Esophagus squamous epithelium (tissue), 5 donors: ENCODE measurements at places on chromosomes 13 and 19. TPM values are rescaled to one million over a fixed set of nuclear protein-coding genes. Genes with fewer than 3 reads are reported as not detected.

GRCh38 chr19:5001615-5002014 lies 32.7 kb downstream of the KDM4B start:
- no peak for DNase-seq

DNA sequence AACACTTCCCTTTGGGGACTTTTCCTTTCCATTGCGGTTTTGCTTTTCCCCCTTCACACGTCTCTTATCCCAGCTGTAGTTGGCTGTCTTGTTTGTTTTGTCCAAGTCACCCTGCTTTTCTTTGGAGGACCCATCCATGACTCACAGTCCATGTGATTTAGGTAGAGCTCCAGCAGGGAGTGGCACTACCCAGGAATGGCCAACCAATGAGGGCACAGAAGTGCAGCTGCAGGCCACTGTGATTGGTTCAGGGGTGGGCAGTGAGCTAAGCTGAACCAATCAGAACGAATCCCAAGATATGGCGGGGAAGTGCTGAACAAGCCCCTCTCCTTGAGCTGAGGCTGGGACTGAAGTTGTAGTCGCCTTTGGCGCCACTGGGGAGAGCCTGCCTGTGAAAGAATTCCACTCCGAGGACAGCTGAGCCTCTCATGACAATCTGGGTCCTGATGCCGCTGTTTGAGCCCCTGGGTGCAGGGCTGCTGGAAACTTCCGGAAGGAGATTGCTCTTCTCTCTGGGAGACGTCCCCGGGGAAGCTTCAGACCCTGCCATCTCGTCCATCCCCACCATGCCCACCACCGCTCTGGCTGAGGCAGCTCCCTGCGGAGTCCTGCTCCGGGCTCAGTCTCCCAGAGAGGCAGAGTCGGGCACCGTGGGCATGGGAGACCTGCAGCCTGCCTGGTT lies 62.9 kb upstream of the URI1 start:
- no peak for DNase-seq

- no peak for DNase-seq
Observed at GRCh38 chr19:5940260-5941208, 26.5 kb downstream of the CAPS start.

- no peak for DNase-seq
Observed at GRCh38 chr13:40398065-40398464, 268.4 kb downstream of the FOXO1 start.

GRCh38 chr19:48565090-48565489 lies 13.1 kb downstream of the SULT2B1 start:
- no peak for DNase-seq

DNA sequence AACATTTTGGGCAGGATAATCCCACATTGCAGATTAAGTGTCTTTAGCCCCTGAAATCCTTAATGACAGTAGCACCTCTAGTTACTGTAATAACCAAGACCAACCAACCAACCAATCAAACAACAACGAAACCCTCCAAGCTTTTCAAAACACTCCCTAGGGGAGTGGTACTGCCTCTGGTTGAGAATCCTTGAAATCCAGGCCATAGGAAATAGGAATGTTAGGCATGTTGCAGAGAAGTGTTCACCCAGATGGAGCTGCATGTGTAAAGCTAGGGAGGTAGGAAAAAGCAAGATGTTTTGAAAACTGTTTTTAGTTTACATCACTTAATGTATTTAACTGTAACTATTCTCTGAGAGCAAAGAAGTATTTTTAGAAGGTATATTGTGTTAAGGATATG lies 4.5 kb downstream of the LACC1 start:
- no peak for DNase-seq

DNA sequence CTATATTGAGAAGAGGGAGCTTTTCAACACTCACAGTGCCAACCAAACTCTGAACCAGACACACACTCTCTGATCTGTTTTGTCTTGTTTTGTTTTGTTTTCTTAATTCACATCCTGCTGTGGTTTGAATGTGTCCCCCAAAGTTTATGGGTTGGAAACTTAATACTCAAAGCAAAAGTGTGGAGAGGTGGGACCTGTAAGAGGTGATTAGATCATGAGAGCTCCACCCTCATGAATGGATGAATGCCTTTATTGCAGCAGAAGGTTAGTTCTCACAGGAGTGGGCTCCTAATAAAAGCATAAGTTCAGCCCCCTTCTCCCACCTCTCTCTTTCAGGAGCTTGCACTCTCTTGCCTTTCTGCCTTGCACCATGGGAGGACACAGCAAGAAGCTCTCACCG lies 957.1 kb downstream of the PCDH9 start:
- no peak for DNase-seq

- DNase-seq: no peak
Observed at GRCh38 chr13:101916775-101917474, 464.4 kb downstream of the ITGBL1 start.

GRCh38 chr13:42645717-42646116 lies 71.8 kb downstream of the TNFSF11 start:
- no peak for DNase-seq

GRCh38 chr13:112573710-112574109 lies 14.2 kb downstream of the TUBGCP3 start:
- no peak for DNase-seq

GRCh38 chr13:32059511-32059984 lies 28.0 kb downstream of the FRY start:
- no peak for DNase-seq

ZNF439 gene
- total RNA-seq: 1.6 TPM

AMH gene
- total RNA-seq: 0.76 TPM

ELAVL1 gene
- 25.7 TPM for total RNA-seq

CCDC70 gene
- not detected for total RNA-seq

DNAAF3 gene
- total RNA-seq: 0.53 TPM

TGFBR3L gene
- total RNA-seq: not detected

CEACAM19 gene
- 5.3 TPM for total RNA-seq

ZNF575 gene
- total RNA-seq: not detected

OR2Z1 gene
- total RNA-seq: not detected

ZFP82 gene
- total RNA-seq: 0.70 TPM
